ENCODE measurements at places on chromosomes 3 and 15.

DNA sequence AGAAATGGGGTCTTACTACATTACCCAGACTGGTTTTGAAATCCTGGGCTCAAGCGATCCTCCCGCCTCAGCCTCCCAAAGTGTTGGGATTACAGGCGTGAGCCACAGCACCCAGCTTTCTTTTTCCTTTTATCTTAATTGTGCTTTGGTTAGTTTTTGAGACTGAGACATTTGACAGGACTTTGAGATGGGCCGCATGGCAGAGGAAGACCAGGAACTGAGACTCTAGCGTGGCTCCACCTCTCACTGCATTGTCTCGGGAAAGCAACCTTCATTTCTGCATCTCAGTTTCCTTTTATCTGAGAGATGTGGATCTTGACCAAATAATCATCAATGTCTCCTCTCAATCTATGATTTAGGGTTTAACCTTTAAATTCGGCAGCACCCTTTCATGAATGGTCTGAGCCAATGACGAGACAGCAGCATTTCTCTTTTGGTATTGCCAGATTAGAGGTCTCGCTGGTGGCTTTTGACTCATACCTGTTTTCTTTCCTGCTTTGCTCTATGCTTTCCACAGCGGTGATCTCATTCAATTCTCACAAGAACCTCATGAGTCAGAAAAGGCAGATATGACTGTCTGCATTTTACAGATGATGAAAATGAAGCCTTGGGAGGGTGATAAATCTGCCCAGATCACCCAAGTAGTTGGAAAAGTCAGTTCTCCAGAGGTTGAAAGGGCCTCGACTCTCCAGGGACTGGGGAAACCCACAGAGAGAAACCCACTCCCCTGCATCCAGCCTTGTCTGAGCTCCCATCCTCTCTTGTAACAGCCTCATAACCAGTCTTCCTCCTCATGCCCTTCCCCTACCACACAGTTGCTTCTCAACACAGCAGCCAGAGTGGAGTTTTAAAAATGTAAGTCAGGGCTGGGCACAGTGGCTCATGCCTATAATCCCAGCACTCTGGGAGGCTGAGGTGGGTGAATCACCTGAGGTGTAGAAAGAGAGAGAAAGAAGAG is 84.8 kb upstream of the FOXB1 start:
- peak; percentile 11 for DNase-seq

GRCh38 chr3:149145356-149145755 is 15.9 kb downstream of the HPS3 start:
- DNase-seq, result no peak

DNA sequence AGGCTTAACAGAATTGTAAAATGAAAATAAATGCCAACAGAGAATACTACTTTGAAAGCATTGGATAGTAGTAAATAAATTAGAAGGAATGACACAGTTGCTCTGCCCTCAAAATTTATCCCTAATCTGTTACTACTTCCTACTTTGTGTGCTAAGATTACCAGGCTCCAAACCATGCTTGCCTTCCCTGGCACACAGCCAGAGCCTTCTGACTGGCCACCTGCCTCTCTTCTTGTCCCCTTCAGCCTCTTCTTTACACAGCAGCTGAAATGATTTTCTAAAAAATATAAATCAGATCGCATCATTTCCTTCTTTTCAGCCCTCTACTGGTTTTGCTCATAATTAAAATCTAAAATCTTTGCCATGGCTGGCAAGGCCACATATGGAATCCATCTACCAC is 334.1 kb downstream of the FHIT start:
- no peak for DNase-seq

GRCh38 chr3:152413240-152413639 is 144.5 kb downstream of the MBNL1 start:
- no peak for DNase-seq
